ENCODE measurements at places on chromosomes 12 and 14.

DNA sequence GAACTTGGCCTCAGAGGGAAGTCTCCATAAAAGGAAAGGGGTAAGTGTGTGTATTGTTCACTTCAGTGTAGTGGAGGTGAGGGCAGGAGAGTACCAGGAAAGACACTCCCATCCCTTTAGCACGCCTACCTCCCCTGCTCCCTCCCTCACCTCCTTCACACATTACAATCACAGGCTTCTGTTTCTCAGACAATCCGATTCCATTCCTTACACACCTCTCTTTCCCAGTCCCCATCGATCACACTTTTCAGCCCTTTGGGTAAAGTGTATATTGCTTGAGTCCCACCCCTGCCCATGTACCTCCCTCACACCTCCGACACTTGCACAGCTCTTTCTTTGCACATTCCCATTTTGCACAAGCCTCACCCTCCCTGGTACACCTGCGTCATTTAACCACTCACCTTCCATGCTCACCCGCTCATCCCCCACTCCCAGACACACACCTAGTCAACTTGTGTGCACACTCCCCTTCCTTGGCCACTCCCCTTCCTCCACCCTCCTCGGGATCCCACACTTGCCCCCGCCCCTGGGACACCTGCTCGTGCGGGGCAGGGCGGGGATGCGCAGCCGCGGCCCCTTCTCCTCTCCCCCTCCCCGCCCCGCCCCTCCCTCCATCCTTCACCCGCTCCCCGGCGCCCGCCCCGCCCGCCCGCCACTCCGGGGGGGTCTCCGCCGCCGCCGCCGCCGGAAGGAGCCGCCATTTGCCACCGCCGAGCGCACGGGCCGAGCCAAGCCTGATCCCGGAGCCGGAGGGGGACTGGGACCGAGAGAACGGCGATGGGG lies at the start of gene MARCHF9:
Gene MARCHF9, plus strand, starts transcription at position 693 of the 783 bp plus-strand sequence. CDS start 426 bp downstream, outside the sequence.
- DNase-seq = no peak

DNA sequence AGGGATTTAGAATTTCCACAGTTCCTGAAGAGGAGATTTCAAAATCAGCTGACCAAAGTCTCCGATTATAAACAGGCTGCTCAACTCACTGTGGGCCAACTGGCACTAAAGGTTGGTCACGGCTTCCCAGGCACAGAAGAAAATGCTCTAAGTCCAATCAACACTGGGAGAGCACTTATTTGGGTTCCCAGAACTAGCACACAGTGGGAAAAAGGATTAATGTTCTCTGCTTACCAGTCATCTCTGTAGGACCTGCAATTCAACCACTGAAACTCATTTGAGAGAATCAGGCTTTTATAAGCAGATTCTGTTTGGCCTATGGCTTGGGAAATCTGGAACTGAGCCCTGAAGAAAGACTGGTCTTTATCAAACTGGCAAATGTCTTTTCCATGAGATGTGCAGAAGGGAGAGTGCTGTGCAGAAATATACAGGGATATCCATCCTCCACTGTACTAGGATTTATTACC lies 49.4 kb downstream of the ABCC9 start:
- DNase-seq = no peak

DNA sequence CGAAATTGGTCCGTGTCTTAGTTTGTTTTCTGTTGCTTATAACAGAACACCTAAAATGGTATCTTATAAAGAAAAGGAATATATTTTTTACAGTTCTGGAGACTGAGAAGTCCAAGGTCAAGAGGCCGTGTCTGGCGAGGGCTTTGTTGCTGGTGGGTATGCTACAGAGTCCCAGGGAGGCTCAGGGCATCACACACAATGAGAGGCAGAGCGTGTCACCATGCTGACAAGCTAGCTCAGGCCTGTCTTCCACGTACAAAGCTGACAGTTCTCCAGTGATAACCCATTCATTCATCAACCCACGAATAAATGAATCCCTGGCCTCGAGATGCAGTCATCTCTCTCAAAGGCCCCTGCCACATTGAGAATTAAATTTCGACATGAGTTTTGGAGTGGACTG lies 56.7 kb upstream of the AEBP2 start:
- no peak for DNase-seq

GRCh38 chr12:124902916-124903315 lies 11.5 kb downstream of the UBC start:
- no peak for DNase-seq

GRCh38 chr14:74190927-74191575 lies 48.2 kb upstream of the VSX2 start:
- DNase-seq = no peak

- DNase-seq = no peak
Measured at GRCh38 chr12:96249196-96250118, 55.3 kb downstream of the ELK3 start.

Measured in iPS DF 19.7 (cell line).